ENCODE measurements at places on chromosomes 6 and 20. TPM values are rescaled to one million over a fixed set of nuclear protein-coding genes. Genes with fewer than 3 reads are reported as not detected.

Gene ADGRB3
- polyA plus RNA-seq: 0.31 TPM

Gene TCF21
- polyA plus RNA-seq: 0.05 TPM

Gene ADTRP
- 0.08 TPM for polyA plus RNA-seq

Gene PGBD1
- polyA plus RNA-seq: 2.3 TPM

Gene ANKRD66
- polyA plus RNA-seq: not detected

Gene APMAP
- 31.3 TPM for polyA plus RNA-seq

Gene SLC22A16
- not detected for polyA plus RNA-seq

Gene RIPPLY2
- polyA plus RNA-seq: 1.5 TPM

Gene NKAPL
- 0.08 TPM for polyA plus RNA-seq

Gene PTPRA
- polyA plus RNA-seq: 31.2 TPM

Gene XKR7
- polyA plus RNA-seq: 2.4 TPM

Gene TRDN
- polyA plus RNA-seq: 1.2 TPM

Gene TUBB2B
- polyA plus RNA-seq: 722 TPM

Gene CHRNA4
- polyA plus RNA-seq: 5.0 TPM

Gene LINC00237
- polyA plus RNA-seq: 0.22 TPM

Gene WFDC5
- not detected for polyA plus RNA-seq

Gene CDC25B
- 32.4 TPM for polyA plus RNA-seq

Gene TNXB
- 6.5 TPM for polyA plus RNA-seq

Measured in H1 (cell line).